Fibroblast of lung (primary cell): ENCODE measurements at places on chromosomes 5 and 9. TPM values are rescaled to one million over a fixed set of nuclear protein-coding genes. Genes with fewer than 3 reads are reported as not detected.

The NUP155 gene
- 21.8 and 26.3 TPM in 2 replicates for total RNA-seq

The GABRA6 gene
- total RNA-seq: not detected in 2 replicates

The OR1J2 gene
- 0.26 and 0.33 TPM in 2 replicates for total RNA-seq

GRCh38 chr5:114097570-114097969 lies 264.3 kb upstream of the KCNN2 start:
- DNase-seq: no peak

GRCh38 chr9:98721643-98722042 lies 12.9 kb upstream of the GABBR2 start:
- no peak for DNase-seq

- DNase-seq: no peak
These were observed 174.0 kb downstream of the IRX2 start for GRCh38 chr5:2577312-2578036.

- DNase-seq: peak; percentile 57
These were observed 11.8 kb downstream of the DEPDC1B start for GRCh38 chr5:60687927-60688720.

The SPINK4 gene
- total RNA-seq: not detected in 2 replicates

The SLC46A2 gene
- total RNA-seq: not detected in 2 replicates

- DNase-seq: peak; percentile 14
These were observed 722 bp downstream of the TBC1D9B start for GRCh38 chr5:179906795-179907555.

GRCh38 chr5:79023348-79023747 lies 38.2 kb upstream of the ARSB start:
- no peak for DNase-seq

The OTULINL gene
- under 0.01 and 0.17 TPM in 2 replicates for total RNA-seq

- no peak for DNase-seq
These were observed 1.8 kb downstream of the PCDHGB3 start for GRCh38 chr5:141371572-141372475.

DNA sequence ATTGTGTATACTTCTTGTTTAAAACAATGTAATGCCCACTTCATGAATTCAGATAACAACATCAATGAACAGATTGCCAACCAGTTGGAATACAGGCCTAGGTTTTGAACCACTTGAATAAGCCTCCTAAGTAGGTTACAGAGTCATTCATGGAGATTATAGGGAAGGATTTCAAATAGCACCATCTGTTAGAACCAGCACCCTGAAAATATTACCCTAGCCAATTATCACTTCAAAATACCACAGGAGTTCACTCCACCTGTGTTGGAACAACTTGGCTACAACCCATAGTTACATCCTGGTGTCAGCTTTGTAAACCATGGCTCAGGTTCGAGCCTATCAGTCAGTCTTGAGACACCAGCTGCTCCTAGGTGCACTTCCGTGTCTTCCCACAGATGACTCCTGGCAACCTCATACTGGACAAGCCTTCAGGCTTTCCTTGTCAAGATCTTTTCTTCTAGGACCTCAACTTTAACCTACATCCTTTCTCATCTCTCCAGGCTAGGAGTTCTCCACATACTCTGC lies 350.0 kb downstream of the DEPDC1B start:
- no peak for DNase-seq

The ADAMTSL1 gene
- total RNA-seq: 11.6 and 27.9 TPM in 2 replicates

DNA sequence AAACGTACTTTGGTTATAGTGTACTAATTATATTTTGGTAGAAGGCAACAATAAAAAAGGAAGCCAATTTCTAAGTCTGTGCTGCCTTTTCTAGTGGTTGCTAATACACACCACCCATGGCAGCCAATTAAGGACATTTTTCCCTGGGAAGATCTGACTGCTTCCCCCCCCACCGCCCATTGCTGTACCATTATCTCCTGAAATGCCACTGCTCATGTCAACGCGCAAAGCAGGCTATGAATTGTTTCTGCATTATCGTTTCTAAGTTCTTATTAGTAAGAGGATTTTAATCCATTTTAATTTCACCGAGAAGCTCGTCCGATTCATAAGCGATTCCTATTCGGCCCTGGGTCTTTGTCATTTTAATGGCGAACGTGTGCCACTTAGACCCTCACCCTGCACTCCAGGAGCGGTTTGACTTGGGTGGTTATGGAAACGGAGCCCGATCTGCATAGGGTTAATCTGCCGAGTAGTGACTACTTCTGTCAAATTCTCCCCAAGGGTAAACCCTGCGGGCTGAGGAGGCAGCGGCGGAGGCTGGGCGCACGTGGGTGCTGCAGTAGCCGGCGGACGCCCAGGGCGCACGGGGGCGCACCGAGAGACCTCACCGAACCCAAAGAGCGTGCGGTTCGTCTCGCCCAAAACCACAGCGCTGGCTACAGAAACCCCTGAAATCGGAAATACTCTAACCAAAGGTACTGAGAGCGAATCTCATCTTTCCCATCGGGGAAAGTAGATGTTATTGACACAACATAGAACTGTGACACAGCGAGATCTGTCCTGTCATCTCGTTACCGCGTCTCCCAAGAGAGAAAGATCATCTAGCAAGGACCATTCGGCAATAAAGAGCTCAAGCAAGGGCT lies 55.8 kb upstream of the SHC3 start:
- DNase-seq: peak; percentile 51

DNA sequence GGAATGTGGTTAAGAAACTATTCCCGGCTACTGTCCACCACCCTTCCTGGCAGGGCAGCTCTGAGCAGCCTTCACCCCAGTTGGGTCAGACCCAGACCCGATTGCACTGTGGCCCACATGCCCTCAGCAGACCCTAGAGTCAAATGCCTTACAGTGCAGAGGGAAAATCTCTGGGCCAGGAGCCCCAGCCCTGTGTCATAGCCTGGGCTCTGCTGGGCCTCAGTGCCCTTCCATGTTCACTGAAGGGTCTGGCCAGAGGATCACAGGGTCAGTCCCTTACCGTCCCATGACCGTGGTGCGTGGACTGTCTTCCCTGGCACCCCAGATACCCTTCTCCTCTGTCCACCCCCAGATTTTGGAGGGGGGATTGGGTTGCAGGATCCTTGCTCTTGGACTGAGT lies 73.5 kb upstream of the COL5A1 start:
- DNase-seq: no peak

GRCh38 chr9:134240361-134240760 lies 76.0 kb upstream of the RNU6ATAC start:
- no peak for DNase-seq

The NDUFA8 gene
- 26.6 and 29.0 TPM in 2 replicates for total RNA-seq

The GCNT4 gene
- 1.8 and 3.6 TPM in 2 replicates for total RNA-seq

DNA sequence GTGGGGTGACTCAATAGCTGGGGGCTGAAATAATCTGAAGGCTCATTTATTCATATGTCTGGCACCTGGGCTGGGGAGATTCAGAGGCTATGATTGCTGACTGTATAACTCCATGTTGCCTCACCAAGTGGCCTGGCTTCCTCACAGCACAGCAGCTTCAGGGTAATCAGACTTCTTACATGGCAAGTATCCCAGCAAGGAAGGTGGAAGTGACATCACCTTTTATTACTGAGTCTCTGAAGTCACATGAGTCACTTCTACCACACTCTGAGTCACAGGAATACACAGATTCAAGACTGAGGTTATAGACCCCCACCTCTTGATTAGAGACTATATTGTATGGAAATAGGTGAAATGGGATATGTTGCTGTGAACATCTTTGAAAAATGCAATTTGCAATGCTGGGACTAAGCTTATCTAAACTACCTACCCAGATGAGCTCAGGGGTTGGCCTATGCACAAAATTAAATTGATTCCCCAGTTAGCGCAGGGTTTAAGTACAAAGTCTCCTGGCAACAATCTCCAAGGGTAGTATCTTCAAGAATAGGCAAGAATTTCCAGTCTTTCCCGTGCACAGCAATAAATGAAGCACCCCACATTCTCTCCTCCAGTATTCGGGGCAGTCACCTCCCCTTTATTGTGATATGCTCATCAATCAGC lies 553.1 kb downstream of the LRRC70 start:
- peak; percentile 73 for DNase-seq

The PTGER4 gene
- total RNA-seq: 3.3 and 5.4 TPM in 2 replicates

DNA sequence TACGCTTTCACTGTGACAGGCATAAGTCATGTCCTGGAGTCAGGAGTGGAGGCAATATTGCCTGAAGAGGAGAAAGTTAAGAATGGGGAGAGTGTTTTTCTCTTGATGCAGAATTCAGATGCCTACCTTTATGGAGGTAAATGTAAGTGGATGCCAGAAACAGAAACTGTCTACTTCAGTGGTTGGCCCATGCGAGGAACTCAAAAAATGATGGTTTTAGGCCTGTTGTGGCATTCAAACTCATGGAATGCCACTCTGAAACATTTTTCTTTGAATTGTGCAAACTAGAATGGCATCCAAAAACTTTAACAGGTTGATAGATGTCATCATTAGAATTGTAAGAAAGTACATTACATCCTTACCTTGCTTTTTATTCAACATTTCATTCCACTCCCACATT lies 47.7 kb upstream of the NTRK2 start:
- no peak for DNase-seq

GRCh38 chr5:151454166-151454565 lies 6.8 kb downstream of the SLC36A1 start:
- no peak for DNase-seq

DNA sequence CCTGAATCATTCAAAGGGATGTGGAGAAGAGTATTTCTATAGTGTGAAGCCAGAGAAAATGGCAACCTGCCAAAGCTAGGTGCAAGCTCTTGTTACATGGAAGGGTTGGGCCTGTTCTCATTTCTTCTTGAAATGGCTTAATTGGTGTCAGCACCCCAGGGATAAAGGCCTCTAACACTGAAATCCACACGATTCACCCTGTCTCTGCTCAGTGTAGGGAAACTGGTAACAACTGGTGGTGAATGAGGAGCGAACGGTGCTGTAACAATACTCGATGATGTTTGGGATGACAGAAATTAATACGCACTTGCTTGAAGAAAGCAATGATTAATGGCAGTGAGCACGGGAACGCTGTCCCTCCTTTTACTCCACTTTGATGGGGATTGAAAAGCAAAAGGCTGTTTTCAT lies 16.2 kb downstream of the PBX3 start:
- peak; percentile 64 for DNase-seq

GRCh38 chr5:170960567-170960966 lies 98.7 kb downstream of the RANBP17 start:
- DNase-seq: peak; percentile 3

The GRM6 gene
- total RNA-seq: not detected in 2 replicates

DNA sequence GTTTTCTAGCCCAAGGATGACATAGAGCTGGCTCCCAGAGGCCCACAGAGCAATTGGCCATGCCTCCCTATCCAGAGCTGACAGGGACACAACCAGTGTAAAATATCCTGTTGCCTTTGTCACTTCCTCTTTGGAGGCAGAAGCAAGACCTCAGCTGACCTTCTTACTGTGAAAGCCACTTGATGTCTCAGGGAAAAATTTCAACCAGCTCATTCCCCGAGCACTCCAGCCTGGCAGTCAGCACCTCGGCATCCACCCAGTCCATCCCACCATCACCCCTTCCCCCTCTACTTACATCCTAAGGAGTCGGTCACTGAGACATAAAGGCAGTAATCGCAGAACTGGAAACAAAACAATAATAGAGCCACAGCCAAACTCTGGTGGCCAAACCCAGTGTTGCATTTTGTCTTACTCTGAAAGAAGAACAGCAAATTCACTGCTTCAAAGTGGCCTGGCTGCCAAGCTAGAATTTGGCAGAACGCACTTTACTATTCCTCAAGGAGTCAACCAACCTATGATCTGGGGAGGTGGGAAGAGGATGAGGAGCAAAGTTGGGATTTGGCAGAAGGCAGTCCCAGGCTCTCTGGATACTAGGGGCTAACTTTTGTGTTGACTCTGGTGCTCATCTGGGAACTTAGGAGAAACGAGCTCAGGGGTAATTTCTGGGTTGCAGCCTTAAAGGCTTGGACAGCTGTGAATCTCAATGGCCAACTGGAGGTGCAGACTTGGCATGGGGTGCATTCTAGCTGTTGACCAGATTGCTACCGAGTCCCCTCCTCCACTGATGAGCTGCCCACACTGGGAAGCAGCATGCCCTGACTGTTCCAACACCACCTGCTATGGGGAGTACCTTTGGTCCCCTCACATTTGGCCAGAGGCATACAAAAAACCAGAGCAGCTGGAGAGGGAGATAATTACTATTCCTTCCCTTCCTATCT lies 13.6 kb downstream of the NIPAL4 start:
- peak; percentile 81 for DNase-seq

- peak; percentile 34 for DNase-seq
These were observed 87.0 kb downstream of the ZNF618 start for GRCh38 chr9:113963017-113963620.

The PDGFRB gene
- total RNA-seq: 151 and 231 TPM in 2 replicates

DNA sequence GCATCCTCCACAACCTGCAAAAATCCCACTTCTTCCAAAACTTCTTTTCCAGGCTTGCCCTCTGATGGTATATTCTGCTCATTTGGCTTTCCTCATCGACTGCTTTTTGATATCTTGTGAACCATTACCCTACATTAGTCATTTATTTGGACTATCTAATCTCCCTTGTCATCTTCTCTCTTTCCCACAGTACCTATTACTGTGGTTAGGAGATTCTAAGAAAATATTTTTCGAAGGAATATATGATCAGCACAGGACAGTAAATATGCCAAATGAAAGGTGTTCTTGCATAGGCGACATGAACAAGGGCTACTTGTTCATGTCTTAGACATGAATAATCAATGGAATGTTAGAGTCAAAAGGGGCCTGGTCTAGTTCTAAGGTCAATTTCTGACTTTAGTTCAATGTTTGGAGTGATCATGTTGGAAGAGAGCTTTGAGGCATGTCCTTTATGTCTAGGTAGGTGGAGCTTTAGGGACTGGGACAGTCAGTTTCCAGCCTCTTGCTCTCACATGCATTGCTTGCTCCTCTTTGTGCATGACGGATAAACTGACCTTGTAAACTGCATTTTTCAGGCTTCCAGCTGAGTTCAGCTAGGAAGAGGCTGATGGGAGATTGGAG lies 243.4 kb upstream of the RPS23 start:
- DNase-seq: no peak

- no peak for DNase-seq
These were observed 33.2 kb downstream of the KDM3B start for GRCh38 chr5:138385660-138386059.

- no peak for DNase-seq
These were observed 148.0 kb downstream of the TARS1 start for GRCh38 chr5:33588654-33589372.

GRCh38 chr5:39475159-39475571 lies 50.4 kb upstream of the DAB2 start:
- DNase-seq: no peak

The PCDHA13 gene
- under 0.01 and 0.33 TPM in 2 replicates for total RNA-seq

GRCh38 chr5:79513308-79513703 lies 628 bp downstream of the HOMER1 start:
- DNase-seq: peak; percentile 31

DNA sequence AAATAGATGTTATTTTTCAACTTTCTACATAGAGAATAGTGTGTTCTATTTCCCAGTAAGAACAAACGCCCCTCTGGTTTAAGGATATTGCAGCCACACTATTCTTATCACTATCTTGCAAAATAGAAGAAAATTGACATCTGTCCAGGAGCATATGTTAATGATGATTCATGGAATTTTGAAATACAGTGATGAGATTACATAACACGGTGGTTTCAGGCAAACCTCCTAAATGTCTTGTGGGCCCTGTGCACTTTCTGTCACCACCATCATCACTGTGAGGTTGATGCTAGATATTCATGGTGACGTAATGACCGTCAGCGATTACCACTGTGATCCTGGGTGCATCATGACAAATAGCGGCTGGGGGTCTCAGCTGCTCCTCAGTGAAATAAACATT lies 48.1 kb downstream of the CFAP90 start:
- DNase-seq: no peak

- DNase-seq: peak; percentile 63
These were observed 398.1 kb downstream of the EBF1 start for GRCh38 chr5:158701406-158702177.
